ENCODE measurements at places on chromosomes 5 and 9.
A peak's percentile ranks its signal among the peaks of the same experiment; 100 is the strongest.

DNA sequence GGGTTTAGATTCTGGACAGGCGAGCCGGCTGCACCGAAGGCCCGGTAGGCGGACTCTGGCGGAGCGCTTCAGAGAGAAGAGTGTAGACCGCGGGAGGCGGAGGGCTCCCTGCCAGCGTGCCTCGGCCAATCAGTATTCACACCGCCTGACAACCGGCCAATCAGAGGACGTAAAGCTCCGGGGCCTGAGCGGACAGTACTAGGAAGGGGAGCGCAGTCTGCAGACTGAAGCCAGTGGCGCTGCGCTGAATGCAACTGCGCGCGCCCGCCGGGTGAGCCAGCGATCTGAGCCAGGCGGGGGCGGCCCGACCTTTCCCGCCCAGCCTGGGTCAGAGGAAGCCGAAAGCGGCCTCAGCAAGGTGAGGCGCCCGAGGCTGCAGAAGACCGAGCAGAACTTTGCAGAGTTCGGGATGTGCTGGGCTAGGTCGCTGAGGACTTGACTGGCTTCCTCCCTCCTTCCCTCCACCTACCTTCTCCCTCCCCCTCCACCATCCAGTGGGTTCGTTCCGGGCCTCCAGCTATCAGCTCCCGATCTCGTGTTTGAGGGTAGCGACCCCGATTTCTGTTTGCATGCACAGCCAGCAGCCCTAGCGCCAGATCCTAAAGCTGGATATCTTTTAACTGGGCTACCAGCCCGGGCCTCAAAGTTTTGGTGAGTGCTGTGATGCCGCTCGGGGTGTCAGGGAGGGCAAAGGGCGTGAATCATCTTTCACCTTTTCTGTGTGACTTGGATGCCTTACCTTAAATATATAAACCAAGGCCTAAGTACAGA, at the start of gene DMRT2:
Gene DMRT2 (plus strand): TSS at position 233 of the 771 bp plus-strand sequence. CDS start 1,257 bp downstream, outside the sequence.
- peak; percentile 91 for DNase-seq

- DNase-seq, result no peak
Measured at GRCh38 chr9:16236311-16236710, 634.2 kb downstream of the BNC2 start.

GRCh38 chr9:136840877-136841645, 1.2 kb upstream of the AJM1 start:
- DNase-seq, result peak; percentile 82

DNA sequence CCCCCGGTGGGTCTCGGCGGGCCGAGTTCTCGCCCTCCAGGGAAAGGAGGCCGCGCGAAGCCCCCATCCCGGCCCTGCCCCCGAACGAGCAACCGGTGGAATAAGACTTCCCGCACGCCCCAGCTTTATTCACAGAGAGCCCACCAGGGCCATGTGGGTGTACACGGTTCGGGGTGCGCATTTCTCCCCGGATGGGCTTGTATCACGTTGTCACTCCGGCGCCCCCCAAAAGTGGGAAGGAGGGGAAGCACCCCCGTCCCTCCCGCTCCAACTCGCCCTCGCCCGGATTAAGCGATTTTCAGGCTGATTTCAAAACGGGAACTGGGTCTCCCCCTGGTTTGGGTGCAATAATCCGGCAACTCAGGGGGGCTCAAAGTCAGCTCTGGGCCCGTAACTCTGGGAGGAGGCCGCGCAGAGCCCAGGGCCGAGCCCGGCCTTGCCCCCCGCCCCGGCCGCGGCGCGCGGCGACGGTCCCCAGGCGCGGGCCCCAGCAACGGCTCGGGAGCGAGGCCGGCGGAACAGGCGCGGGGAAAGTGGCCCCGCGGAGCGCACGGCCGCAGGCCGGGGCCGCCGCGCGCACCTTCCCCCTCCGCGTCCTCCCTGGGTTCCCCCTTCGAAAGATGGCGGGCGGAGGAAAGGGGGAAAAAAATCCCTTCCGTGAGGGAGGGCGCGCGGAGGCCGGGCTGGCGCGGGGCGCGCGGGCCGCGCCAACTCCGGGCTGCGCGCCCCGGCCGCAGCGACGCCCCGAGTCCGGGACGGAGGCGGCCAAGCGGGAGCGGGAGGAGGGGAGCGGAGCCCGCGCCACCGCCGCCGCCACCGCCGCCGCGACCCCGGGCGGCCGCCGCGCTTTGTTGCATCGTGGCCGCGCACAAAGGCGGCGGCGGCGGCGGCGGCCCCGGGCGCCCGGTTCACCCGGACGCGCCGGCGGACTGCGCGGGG, 644 bp downstream of the BRD3 start:
- no peak for DNase-seq

- peak; percentile 31 for DNase-seq
Measured at GRCh38 chr5:82584631-82585030, 306.5 kb upstream of the RPS23 start.

GRCh38 chr9:135976944-135977343, 15.8 kb upstream of the UBAC1 start:
- DNase-seq, result no peak

DNA sequence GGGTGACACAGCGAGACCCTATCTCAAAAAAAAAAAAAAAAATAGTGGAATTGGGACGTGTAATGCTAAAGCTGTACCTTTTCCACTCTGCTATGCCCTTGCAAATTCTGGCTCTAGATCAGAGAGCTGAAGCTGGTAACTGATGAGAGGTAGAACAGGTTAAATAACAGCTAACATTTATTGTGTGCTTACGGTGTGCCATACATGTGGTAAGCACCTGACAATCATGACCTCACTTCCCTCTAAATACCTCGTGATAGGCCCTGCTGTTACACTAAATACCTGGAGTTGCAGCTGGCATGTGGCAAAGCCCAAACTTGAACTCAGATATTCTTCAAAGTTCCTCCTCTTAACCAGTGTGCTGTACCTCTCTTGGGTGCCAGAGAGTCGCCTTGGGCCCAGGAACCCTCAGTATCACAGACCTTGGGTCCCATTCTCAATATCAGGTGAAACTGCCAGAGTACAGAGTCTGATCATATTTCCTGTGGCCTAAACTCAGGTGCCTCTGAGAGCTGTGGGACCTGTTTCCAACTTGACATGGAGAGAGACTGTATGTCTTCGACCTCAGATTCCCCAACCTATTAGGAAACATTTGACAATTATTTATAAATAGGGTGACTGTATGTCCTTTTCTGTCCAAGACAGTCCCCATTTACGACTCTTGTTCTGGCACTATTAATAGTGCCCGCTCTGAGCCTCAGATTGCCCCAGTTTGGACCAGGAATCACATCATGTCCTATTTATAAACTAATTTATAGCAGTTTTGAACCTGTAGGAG, 4.8 kb downstream of the ARL10 start:
- DNase-seq, result no peak

GRCh38 chr5:142167458-142167857, 58.9 kb downstream of the NDFIP1 start:
- DNase-seq, result no peak

DNA sequence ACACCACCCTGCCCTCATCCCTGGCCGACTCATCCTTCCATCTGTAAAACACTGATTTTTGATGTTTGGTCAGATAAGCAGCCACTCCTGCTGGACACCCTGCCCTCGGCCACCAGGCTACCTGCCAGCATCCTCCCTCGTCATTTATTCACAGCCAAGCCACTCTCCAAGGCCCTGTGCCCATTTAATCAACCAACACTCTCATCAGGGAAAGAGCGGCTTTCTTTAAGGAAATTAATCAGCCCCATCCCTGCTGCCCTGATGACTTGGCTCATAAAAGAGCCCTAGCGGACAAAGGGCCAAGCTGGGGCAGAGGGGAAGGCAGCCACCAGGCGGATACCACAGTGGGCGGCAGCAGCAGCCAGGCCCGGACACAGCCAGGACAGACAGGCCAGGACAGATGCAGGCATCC, 52.4 kb downstream of the GOLM1 start:
- DNase-seq, result no peak

- DNase-seq, result no peak
Measured at GRCh38 chr9:107710953-107711352, 221.4 kb upstream of the KLF4 start.

GRCh38 chr5:34599471-34600117, 56.5 kb upstream of the RAI14 start:
- DNase-seq, result no peak

DNA sequence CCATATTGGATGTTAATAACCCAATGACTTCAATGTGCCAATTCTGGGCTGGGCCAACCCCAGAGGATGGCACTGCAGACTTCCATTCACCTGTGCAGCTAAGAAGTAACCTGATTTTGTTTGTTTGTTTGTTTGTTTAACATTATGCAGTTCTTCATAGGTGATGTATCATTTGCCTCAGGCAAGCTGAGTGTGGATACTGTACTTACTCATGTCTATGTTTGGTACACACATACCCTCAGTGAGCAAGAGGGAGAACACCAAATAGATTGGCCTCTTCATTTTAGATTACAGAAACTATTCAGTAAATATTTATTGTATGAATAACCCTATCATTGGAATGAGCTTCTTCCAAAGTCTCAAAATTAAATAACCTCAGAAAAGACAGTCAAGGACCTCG, 180.2 kb upstream of the SMC2 start:
- DNase-seq, result no peak

- no peak for DNase-seq
Measured at GRCh38 chr5:121688781-121689180, 162.9 kb upstream of the FTMT start.

GRCh38 chr9:34253460-34253837, 74.6 kb downstream of the UBAP1 start:
- DNase-seq, result peak; percentile 32

- no peak for DNase-seq
Measured at GRCh38 chr5:151755383-151755782, 3.0 kb downstream of the ATOX1 start.

- peak; percentile 92 for DNase-seq
Measured at GRCh38 chr5:141564216-141564692, 54.5 kb downstream of the DIAPH1 start.

DNA sequence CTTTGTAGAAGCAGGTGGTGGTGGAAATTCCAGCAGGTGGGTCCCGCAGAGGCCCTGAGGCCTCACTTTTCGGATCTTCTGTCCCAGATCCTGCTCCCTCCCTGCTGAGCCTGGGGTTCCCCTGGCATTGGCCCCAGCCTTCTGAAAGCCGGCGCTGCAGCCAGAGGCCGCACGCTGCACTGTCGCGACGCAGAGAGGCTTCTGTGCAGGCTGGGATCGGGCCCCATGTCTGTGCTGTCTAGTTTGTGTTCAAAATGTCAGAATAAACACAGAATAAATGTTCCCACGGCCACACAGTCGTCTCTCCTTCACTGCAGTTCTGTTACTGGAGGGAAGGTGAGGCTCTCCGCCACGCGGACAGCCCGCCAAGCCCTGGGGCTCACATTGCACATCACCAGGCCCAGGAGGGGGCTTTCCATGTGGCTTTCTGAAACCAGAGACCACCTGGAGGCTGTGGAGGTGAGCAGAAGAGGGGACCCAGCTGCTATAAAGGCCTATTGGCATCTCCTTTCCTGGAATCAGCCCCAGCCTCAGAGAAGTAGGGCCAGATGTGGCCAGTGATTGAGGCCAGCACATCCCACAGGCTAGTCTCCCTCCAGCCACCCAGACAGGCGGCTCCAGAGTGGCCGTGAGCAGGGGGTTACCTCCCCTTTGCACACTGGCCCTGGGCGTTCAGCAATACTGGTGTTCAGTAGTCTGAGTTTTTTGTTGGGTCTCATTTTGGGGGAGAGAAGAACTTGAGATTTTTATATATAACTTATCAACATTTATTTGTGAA, 46.5 kb downstream of the USP20 start:
- no peak for DNase-seq

DNA sequence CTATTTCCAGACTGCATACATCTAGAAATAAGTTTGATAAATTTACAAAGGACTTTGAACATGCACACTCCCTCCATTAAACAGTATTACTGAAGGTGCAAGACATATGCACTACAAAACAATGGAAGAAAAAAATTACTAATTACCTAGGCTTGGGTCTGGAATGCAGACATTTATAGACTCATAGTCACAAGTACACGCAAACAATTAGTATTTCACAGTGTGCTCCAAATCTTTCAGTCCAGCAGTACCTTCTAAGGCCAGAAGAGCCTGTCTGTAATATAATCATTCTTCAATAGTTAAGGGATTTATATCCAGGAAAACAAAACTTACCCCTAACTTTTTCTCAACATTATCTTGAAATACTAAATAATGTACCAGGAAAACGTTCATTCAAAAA, 11.2 kb downstream of the RICTOR start:
- DNase-seq, result no peak

DNA sequence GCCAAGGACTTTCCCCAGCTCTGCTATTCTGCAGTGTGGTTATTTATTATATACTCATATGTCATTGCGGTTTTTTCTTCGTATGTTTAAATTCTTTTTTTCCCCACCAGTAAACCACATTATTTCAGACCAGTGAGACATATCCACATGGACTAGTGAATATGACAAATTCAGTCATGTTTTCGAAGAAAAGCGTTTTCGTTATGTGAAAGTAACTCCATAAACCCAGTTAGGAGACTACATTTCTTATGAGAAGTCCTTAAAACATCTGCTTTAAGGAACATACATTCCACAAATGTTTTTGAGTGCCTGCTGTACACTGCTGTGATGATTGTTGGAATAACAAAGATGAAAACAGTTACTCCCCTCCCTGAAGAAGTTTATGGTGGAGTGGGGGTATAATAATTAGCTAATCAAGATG, 591.8 kb upstream of the CLINT1 start:
- no peak for DNase-seq

GRCh38 chr5:17470064-17470463, 28.0 kb upstream of the TAF11L2 start:
- DNase-seq, result no peak

- no peak for DNase-seq
Measured at GRCh38 chr5:113218200-113218599, 216.6 kb downstream of the TSSK1B start.

GRCh38 chr5:52983731-52984636, 5.2 kb upstream of the ITGA2 start:
- DNase-seq, result no peak

DNA sequence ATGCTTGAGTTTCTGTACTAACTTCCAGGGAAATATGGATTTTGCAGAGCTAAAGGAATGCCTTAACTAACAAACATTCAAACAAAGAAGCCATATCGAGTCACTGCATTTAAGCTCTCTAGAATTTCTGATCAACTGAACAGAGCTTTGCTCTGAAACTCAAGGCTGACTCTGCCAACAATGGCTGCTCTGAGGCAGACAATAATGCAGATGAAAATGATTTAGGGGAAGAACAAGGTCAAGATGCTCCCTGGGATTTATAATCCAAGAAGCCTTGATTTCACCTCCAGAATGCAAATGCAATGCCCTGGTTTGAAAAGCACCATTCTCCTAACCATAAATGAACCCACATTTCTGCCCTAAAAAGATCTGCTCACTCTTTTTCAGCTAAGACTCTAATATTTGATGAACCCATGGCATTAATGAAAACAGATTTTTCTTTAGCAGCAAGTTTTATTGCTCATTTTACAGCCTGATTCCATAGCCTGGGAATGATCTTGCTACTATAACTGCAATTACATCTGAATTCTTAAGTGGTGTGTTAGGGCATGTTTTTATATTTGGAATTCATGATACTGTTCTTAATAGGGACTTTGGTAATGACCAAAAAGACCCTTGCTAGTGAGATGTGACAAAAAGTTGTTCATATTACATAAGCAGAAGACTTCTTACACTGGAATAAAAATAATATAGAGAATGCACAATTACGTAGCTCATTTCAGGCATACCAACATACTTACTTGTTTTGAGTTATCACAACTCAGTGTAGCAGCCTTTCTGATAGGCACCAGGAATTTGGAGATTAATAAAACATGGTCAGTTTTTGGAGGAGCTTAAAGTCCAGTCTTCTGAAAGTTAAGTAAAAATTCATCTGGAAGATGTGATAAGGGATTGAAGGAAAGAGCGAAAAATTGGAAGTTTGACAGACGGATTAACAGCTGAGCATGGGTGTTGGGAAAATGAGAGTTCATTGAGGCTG, 169.4 kb downstream of the TRPM3 start:
- DNase-seq, result no peak

- DNase-seq, result no peak
Measured at GRCh38 chr9:102054811-102055210, 316.4 kb upstream of the GRIN3A start.

GRCh38 chr5:68685863-68686262, 408.0 kb upstream of the SLC30A5 start:
- DNase-seq, result no peak
